ENCODE measurements at places on chromosomes 7 and 10. TPM values are rescaled to one million over a fixed set of nuclear protein-coding genes. Genes with fewer than 3 reads are reported as not detected.
A peak's percentile ranks its signal among the peaks of the same experiment; 100 is the strongest.

GRCh38 chr7:18659746-18660145 is 164.2 kb downstream of the HDAC9 start:
- no peak for DNase-seq

- DNase-seq: peak; percentile 66
Observed at GRCh38 chr7:37310327-37311080, 138.2 kb downstream of the ELMO1 start.

- DNase-seq: no peak
Observed at GRCh38 chr10:96261930-96262329, 9.4 kb downstream of the BLNK start.

- no peak for DNase-seq
Observed at GRCh38 chr10:3069876-3070275, 2.5 kb downstream of the PFKP start.

DNA sequence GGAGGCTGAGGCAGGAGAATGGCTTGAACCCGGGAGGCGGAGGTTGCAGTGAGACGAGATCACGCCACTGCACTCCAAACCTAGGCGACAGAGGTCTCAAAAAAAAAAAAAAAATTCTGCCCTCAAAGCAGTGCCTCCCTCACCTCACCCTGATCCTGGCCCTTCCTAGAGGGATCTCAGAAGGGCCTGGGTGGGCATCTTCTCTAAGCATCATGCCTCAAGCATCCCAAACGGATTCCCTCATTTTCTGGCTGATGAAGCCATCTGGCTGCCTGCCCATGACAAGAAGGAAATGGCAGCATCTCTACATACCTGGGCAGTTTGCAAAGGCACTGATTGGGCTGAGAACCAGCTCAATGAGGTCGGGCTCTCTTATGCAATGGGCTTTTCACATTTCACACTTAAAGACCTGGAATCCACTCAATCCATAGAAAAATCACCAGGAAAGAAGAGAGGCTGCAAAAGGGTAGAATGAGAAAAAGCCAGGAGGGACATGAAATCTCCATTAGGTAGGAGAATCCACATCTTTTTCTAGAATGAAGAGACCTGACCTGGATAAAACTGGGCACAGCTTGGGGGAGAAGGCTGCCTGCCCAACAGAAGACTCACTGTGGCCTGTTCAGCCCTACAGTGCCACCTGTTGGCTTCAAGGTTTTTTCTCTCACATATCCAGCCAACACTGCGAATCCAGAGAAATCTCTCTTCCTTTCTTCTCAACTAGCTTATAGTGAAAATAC is 48.1 kb downstream of the PDLIM1 start:
- no peak for DNase-seq

DNA sequence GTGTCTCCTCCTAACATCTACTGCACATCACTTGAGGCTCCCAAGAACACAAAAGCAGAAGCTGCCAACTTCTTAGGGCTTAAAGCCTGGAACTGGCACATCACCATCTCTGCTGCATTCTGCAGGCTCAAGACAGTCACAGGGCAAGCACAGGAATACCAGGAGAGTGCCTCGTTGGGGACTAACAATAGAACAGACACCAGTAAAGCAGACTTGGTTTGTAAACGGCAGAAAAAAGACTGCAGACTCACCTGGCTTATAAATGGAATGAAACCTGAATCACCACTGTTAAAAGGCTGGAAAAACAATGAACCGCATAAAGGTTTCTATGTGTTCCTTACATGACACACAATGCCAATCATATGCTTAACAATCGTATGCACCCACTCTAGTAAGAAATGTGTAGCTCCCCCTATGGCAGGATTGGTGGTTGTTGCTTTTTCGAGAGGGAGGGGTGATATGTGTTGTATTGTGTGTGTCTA is 12.8 kb downstream of the RHEB start:
- no peak for DNase-seq

DNA sequence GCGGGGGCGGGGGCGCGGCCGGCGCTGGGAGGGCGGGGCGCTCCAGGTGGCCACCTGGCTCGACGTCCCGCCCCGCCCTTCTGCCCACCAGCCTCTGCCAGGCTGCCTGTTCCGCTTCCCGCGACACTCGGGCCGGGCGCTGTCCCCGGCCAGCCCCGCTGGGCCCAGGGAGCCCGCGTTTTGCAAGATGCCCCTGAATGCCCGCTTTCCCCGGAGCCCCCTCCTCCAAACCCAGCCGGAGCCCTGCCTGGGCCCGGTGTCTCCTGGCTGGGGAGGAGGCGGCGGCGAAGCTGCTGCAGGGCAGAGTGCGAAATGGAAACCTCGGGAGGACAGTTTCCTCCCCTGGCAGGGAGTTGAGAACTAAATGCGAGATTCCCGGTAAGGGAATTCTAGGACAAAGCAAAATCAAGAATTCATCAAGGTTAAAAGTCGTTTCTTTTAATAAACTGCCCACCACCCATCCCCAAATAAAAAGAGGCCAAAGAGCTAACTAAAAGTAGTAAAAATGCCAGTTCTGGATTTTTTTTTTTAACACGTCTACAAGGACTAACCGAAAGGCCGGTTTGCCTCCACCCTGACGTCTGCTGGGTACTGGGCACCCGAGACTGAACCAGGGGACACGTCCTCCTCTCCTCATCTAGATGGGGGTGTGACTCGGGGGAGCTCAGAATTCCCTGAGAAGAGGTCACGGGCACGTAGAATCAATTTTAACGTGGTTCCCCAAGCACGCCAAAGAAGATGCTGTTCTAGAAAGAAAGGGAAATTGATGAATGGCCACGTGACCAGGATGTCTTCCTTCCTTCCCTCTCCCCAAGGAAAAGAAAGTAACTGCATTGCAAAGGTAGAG is 200.4 kb upstream of the NFE2L3 start:
- DNase-seq: no peak

- DNase-seq: peak; percentile 54
Observed at GRCh38 chr7:23106057-23106822, 655 bp downstream of the KLHL7 start.

GRCh38 chr10:2282202-2282601 is 544.9 kb upstream of the ADARB2 start:
- no peak for DNase-seq

GRCh38 chr10:79125092-79125491 is 56.3 kb downstream of the ZMIZ1 start:
- no peak for DNase-seq

- no peak for DNase-seq
Observed at GRCh38 chr7:112982441-112983063, 104.1 kb downstream of the GPR85 start.

COX15 gene
- polyA plus RNA-seq: 39.6 TPM

TET1 gene
- polyA plus RNA-seq: 1.4 TPM

GPNMB gene
- polyA plus RNA-seq: not detected

PNLIP gene
- polyA plus RNA-seq: not detected

TEX36 gene
- polyA plus RNA-seq: not detected

PDZD8 gene
- 10.8 TPM for polyA plus RNA-seq

DNAJC12 gene
- polyA plus RNA-seq: 0.61 TPM

SHH gene
- not detected for polyA plus RNA-seq

SLC12A9 gene
- polyA plus RNA-seq: 5.0 TPM

Measured in naive thymus-derived CD4-positive, alpha-beta T cell (primary cell).